Transverse colon (tissue), 4 donors: ENCODE measurements at places on chromosomes 7 and 10.
A peak's percentile ranks its signal among the peaks of the same experiment; 100 is the strongest.

GRCh38 chr7:86930554-86931307 is 128.7 kb downstream of the ELAPOR2 start:
- DNase-seq = no peak
- no peak overlapping the region for H3K4me3 ChIP-seq
- no peaks in the 10 kb centered on the region for H3K4me1 ChIP-seq
- no peaks in the 10 kb centered on the region for H3K36me3 ChIP-seq

GRCh38 chr7:108079648-108080591 is 50.2 kb downstream of the LAMB4 start:
- no peak overlapping the region for H3K4me3 ChIP-seq
- no peaks in the 10 kb centered on the region for H3K27me3 ChIP-seq
- H3K4me1 ChIP-seq = peaks cover 19% of the 10 kb centered on the region
- peak; percentile 21 for DNase-seq
- peak overlapping the region; percentile 22 for H3K27ac ChIP-seq
- H3K36me3 ChIP-seq = no peaks in the 10 kb centered on the region

- no peak overlapping the region for H3K4me3 ChIP-seq
- no peak for DNase-seq
- no peaks in the 10 kb centered on the region for H3K4me1 ChIP-seq
Measured at GRCh38 chr7:81185072-81185471, 266.2 kb upstream of the SEMA3C start.

GRCh38 chr7:141731476-141732149 is 6.5 kb upstream of the SSBP1 start:
- no peak for DNase-seq
- H3K4me3 ChIP-seq = no peak overlapping the region
- no peaks in the 10 kb centered on the region for H3K4me1 ChIP-seq

GRCh38 chr7:71752171-71752935 is 620.4 kb downstream of the GALNT17 start:
- DNase-seq = peak; percentile 28
- no peak overlapping the region for H3K4me3 ChIP-seq
- no peaks in the 10 kb centered on the region for H3K36me3 ChIP-seq
- peaks cover 16% of the 10 kb centered on the region for H3K27me3 ChIP-seq
- no peak overlapping the region for H3K27ac ChIP-seq
- H3K4me1 ChIP-seq = peaks cover 3% of the 10 kb centered on the region

GRCh38 chr10:131546086-131546810 is 234.7 kb upstream of the TCERG1L start:
- H3K27me3 ChIP-seq = no peaks in the 10 kb centered on the region
- no peak overlapping the region for H3K4me3 ChIP-seq
- H3K4me1 ChIP-seq = no peaks in the 10 kb centered on the region
- H3K27ac ChIP-seq = no peak overlapping the region

GRCh38 chr7:71095266-71095860 is 36.6 kb upstream of the GALNT17 start:
- no peaks in the 10 kb centered on the region for H3K4me1 ChIP-seq
- H3K36me3 ChIP-seq = no peaks in the 10 kb centered on the region
- H3K27ac ChIP-seq = no peak overlapping the region
- no peak overlapping the region for H3K4me3 ChIP-seq
- DNase-seq = no peak

- DNase-seq = no peak
- H3K4me3 ChIP-seq = no peak overlapping the region
- no peaks in the 10 kb centered on the region for H3K27me3 ChIP-seq
- no peak overlapping the region for H3K27ac ChIP-seq
Measured at GRCh38 chr10:26994743-26995142, 105.6 kb downstream of the ANKRD26 start.
